Non-pigmented ciliary epithelial cell (primary cell): ENCODE measurements at places on chromosomes 6 and 20.

GRCh38 chr6:69705954-69706353 lies 90.9 kb downstream of the LMBRD1 start:
- DNase-seq: no peak

DNA sequence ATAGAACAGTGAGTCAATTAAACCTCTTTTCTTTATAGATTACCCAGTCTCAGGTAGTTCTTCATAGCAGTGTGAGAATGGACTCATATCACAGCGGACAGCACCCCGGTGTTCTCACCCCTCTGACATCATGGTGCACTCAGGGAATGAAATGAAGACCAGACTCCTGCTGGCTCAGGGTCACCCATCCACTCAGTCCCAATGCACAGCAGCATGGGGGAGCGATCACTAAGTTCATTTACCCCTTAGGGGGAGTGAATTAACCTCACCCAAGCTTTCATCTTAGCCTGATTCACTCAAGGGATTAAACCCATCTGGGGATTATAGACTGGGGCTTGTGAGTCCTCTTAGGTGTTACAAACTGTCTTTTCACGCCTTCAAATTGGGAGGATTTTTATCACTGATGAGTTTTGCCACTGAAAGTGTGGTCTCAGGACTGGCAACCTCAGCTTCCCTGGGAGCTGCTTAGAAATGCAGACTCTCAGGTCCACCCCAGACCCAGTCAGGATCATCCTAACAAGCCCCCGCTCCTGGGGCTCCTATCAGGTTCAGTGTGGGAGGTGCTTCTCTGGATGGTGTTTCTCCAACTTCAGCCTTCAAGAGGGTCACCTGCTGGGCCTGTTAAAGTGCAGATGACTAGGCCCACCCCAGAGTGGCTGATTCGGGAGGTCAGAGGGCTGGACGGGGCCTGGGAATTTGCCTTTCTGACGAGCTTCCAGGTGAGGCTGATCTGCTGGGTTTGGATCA lies 44.3 kb upstream of the FRMD1 start:
- DNase-seq: no peak

DNA sequence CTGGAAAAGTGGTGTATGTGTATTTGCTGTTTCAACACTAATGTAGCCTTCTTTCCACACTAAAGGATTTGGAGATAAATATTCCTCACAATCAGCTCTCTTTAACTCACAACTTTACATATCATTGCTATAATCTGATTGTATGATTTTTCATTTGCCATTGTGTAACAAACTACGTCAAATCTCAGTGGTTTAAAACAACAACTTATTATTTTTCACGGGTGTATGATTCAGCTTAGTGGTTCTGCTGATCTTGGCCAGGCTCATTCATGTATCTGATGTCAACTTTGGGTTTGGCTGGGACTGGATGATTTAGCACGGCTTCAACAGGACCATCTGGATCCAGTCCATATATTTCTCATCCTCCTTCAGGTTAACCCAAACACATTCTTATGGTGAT lies 55.4 kb upstream of the TMX4 start:
- no peak for DNase-seq

GRCh38 chr6:36372088-36372487 lies 15.4 kb downstream of the ETV7 start:
- no peak for DNase-seq

DNA sequence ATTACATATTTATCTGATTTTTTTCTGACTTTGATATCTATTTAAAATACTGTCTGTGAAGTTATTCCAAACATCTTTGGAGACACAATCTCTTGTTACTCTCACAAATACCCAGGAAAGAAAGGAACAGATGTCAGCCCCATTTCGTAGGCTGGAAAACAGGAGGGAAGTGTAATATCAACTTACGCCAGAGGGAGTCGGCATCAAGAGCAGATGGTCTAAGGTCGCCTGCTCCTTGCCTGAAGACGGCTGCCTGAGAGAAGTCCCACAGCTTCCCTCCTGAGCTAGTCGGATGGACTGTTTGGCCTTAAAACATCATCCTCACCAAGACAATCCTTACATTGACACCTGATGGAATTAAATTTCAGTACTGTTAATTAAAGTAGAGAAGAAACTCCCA lies 13.4 kb downstream of the CST7 start:
- DNase-seq: no peak

DNA sequence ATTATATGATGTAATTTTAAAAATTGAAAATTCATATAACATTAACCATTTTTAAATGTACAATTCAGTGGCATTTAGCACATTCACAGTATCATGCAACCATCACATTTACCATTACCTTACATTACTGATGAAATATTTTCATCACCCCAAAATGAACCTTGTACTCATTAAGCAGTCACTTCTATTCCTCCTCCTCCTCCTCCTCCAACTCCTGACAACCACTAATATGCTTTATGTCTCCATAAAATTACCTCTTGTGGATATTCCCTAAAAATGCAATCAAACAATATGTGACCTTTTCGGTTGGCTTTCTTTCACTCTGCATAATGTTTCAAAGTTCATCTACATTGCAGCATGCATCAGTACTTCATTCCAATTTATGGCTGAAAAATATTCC lies 45.2 kb downstream of the ZHX3 start:
- no peak for DNase-seq

DNA sequence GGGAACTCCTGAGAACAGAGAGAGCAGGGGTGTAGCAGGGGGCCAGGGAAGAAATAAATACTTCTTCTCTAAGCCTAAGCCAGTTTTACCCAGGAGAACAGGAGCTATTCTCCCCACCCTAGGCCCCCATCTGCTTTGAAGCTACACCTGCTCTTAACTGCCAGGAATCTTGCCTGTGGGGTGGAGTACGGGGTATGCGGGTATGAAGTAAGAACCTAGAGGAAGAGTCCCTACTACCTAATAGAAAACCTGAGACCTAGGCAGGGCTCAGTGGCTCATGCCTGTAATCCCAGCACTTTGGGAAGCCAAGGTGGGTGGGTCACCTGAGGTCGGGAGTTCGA lies 1.5 kb downstream of the SLC29A1 start:
- DNase-seq: no peak

GRCh38 chr20:5890773-5891441 lies 59.4 kb downstream of the TRMT6 start:
- no peak for DNase-seq

DNA sequence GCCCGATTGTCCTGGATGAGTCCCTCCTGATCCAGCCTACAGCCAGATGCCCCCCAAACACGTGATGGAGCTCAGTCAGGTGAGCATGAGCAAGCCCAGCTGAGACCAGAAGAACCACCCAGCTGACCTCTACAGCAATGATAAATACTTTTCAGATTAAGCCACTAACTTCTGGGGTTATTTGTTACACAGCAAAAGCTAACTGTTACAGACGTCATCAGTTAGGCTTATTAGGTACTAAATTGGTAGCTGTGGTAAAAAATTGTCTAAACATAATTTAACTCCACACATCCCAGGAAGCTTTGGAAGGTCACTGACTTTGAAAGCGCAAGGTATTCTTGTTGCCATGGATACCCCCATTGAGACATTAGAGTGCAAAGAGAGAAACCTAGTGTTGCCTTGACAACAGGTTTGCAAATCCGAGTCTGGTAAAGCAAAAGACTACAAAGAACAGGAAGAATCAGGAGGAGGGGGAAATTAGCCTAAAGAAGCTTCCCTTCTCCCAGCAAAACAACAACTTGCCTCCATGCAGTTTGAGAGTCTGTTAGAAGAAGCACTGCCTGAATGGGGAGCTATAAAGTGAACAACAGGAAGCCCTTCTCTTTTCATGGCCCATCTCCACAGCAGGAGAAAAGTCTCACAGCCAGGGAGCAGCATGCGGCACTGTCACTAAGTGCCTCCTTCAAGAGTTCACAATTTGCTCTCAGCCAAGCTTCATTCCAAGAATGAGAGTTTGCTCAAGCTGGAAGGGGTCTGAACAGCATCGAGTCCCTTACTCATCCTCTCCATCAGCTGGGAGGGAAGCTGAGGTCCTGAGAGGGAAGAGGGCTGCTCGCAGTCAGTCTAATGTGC lies 41.7 kb upstream of the ZNF831 start:
- no peak for DNase-seq

DNA sequence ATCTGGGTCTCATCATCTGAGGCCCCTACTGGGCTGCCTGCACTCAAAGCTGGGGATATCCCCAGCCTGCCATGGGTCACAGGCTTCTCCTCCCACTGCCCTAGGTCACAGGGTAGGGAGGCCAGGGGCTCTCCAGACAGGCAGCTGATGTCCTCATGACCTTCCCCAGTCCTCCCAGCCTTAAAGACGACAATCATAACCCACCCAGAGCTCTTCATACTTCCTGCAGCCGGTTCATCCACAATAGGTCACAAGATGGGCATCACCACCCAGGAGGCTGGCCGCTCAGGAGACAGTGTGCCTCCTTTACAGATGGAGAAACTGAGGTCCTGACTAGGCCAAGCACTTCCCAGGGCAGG lies 15.2 kb downstream of the TFEB start:
- no peak for DNase-seq

- DNase-seq: no peak
Observed at GRCh38 chr20:5482791-5483190, 166.0 kb upstream of the PROKR2 start.

DNA sequence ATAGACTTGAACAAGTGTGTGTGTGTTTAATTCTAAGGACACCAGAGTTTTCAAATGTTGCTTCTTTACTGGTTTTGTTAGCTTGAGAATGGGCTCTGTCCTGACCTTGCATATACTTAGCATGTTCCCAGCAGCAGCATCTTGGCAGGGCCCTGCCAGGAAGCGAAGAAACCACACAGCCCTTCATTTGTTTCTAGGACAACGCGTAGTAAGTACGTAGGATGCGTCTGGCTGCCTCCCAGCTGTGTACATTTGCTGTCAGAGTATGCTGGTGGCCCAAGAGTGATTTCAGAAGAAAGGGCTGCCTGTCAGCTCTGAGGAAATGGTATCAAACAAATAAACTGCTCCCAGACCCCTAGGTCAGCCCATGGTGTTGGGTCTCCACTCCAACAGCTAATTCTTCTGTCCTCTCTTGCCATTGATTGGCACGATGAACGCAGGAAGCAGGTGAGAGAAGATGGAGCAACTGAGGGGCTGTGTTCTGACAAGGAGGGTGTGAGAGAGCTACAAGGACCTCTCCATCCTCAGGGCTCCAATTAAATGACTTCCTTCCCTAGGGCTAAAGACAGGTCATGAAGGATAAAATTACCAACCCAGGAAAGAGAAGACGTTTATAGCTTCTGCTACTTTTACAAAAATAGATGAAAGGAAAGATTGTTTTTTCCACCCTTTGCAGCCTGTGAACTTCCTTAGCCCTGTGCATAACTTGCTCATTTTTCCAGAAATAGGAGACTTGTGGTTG lies 55.9 kb upstream of the HDDC2 start:
- DNase-seq: no peak

DNA sequence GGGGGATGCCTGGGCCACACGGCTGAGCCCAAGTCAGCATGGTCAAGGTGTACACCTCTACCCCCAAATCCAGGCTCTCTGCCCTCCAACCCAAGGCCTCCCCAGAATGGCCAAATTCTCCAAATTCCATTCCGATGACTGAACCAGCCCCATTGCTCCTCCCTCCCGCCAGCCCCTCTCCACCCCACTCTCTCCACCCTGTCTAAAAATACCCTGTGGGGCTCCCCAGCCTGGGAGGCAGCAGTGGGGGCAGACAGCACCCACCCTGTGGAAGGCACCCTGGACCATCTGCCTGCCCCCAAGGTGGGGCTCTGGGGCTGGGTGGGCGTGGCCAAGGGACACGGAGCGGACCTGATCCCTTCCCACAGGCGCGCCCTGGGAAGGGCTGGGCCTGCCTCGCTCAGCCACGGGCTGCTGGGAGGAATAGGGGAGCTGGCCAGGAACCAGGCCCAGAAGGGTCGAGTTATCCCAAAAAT lies 11.4 kb downstream of the TEAD3 start:
- DNase-seq: no peak

DNA sequence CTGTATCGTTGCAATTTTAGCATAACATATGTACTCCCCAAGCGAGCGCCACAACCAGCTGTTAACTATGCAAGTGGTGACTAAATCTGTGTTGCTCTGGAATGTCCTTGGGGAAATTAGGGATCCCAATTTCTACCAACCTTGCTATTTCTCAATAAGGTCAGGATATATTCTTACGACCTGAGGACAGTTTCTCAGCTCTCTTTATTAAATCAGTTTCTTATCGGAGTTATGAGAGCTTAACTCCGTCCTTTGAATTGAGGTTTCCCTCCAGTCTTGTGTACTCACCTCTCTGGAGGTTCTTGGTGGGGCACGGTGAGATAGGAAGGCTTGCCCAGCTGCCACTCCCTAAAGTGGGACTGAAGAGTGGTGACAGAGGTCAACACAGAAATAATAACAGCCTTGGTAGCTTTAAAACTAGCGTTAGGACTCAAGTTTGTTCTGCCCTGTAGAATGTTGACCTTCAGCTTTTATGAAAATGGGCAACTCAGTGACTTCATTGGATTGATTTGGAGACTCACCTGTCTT lies 694 bp downstream of the MRPS18B start:
- DNase-seq: no peak

- DNase-seq: no peak
Observed at GRCh38 chr20:42274986-42275385, 656.8 kb upstream of the CHD6 start.

DNA sequence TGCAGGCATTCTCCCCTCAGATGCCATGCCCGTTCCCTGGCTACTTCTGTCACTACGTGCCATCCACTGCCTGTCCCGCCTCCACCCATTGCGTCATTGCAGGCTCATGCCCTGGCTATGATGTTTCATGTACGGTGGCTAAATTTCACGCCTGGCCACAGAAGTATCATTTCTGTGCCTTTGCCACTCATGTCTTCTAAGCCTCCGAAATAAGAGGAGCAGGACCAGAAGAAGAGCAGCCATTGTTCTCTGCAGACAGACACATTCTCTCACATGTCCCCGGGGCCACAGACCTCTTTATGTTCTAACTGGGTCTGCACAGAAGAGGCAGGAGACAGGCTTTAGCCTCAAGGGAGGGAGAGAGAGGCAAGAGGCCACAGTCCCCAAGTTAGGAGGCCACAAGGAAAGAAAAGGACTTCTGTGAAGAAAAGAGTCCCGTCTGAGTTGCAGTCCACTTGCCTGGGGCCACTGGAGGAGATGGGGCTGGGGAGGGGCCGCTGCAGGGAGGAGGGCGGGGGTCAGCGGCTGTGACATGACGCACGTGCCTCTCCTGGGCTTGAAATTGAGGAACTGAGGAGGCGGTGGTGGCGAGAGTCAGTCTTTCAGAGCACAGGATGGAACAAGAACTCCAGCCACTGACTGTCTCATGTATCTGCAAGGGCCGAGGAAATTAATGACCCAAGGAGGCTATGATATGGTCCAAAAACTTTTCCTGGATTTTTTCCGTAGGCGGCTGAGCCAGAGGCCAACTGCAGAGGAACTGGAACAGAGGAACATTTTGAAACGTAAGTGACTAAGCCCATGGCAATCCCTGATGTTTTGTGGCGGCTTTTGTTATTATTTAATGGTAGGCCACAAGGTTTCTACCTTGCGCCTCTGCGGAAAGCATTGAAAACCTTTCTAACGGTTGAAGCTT lies 55.9 kb downstream of the TBC1D7 start:
- no peak for DNase-seq
